CD4-positive, alpha-beta T cell (primary cell): ENCODE measurements at places on chromosomes 13 and 19.
A peak's percentile ranks its signal among the peaks of the same experiment; 100 is the strongest.

DNA sequence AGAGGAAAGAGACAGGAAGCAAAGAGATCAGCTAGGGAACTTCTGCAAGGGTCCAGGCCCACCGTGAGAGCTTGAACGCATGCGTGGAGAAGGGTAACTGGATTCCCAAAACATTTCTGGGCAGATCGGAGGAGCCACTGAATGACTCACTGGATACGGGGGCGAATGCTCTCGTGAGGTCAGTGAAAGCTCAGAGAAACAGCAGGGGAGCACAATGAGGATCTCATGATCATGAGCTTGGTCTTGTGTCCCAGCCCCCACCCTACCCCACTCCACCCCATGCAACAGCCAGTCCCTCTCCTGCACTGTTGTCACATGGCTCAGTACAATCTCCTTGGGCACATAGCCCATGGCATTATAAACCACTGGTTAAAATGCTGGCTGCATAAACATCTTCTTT, 40.6 kb downstream of the DCLK1 start:
- no peak for DNase-seq

GRCh38 chr19:3053780-3054179, 8.5 kb downstream of the TLE5 start:
- no peak for DNase-seq

DNA sequence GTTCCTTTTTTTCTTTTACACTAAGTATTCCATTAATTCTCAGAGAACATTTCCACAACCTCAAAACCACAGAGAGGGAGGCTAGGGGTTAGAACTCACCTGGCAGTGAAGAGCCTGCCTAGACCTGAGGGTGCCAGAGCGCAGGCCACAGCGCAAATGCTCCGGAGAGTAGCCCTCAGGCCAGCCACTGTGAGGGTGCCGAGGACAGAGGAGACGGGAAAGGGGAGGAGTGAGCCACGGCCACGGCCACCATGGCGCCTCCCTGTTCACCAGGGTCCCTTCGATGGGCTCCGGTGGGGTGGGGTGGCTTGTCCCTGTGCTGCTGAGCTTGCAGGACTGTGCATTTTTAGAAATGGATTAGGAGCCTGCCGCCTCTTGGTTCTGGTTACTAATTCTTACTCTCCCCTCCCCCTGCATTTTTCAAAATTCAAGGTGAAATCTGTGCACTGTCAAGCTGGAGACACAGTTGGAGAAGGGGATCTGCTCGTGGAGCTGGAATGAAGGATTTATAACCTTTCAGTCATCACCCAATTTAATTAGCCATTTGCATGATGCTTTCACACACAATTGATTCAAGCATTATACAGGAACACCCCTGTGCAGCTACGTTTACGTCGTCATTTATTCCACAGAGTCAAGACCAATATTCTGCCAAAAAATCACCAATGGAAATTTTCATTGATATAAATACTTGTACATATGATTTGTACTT, 58.8 kb downstream of the GGACT start:
- no peak for DNase-seq

GRCh38 chr13:93378184-93378583, 151.6 kb downstream of the GPC6 start:
- DNase-seq = no peak

DNA sequence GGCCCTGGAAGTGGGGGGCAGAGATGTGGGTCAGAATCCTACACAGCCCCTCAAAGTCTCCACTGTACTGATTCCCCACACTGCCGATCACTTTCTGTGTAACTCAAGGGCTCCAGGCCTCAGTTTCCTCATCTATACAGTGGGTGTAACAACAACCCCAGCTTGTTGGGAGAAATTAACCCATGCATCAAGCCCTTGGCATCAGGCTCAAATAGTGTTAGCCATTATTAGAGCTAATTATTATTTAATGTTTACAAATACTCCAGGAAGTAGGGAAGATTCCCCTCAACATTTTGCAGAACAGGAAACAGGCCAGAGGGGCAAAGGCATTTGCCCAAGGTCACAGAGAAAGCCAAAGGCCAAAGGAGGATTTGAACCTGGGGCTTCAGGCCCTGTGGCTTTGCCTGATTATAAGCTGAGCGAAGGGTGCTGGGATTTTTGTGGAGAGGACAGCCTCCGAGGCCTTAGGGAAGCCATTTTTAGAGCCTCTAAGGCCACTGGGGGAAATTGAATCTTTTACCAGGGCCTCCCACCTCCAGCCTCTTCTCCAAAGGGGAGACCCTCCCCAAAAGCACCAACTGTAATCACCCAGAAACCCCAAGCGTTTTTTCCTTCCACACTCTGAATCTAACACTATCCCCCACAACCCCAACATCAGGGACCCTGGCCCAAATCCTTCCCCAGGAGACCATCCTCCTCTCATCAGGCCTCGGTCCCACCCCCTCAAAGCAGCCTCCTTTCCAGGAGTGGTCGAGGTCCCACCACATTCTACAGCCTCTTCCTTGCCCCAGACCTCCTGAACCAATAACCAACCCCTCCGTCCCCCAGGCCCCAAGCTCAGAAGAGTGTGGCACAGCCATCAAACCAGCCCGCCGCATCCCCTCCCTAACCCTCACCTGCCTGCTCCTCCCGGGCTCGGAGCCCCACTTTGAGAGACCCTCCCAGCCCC, 1.1 kb downstream of the FKBP8 start:
- no peak for DNase-seq

GRCh38 chr13:75762076-75762937, 126.2 kb downstream of the LMO7 start:
- peak; percentile 4 for DNase-seq

- no peak for DNase-seq
These were observed 20.3 kb downstream of the FLT1 start for GRCh38 chr13:28474491-28475134.

DNA sequence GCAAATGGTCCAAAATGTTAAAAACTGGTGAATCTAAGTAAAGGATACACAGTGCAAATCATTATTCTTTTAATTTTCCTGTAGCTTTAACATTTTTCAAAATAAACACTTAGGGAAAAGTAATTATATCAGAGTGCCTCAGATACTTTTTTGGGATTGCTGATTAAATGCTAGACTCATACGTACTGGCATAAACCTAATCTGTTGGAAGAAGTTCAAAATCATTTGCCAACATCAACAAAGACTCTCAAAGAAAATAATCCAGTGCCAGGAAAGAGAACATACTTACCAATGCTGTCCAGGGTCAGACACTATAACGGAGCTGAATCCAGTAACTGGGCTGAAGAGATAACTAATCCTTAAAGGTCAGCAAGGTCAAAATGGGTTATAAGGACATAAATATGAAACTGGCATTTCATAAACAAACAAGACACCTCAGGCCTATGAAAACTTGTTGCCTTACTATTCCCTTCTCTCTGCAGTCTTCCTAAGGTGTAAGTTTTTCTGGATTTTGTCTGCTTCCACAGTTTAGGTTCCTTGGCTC, 3.3 kb upstream of the ZNF420 start:
- no peak for DNase-seq

GRCh38 chr19:16420781-16421386, 50.9 kb downstream of the EPS15L1 start:
- DNase-seq = no peak

GRCh38 chr13:39781381-39781780, 125.9 kb downstream of the COG6 start:
- DNase-seq = no peak

DNA sequence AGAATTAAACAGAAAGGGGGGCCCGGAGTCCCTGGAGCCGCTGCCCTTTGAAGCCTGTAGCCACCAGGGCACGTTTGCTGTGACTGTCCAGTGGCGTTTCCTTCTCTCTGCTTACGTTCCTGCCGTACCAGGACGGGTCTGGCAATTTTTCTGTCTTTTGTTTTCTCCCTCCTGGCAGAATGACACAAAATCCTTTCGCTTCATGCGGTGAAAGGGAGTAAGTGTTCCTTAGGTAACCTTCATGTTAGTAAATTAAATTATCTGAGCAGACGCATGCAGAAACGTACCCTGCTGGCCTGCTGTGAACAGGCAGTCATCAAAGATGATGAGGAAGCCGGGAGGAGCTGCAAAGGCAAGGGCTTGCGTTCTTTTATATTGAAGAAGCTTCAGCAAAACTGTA, 299.3 kb upstream of the ARGLU1 start:
- DNase-seq = no peak

- DNase-seq = no peak
These were observed 12.2 kb downstream of the ZSCAN22 start for GRCh38 chr19:58338825-58339558.

GRCh38 chr13:40519637-40520036, 146.8 kb downstream of the FOXO1 start:
- DNase-seq = no peak

DNA sequence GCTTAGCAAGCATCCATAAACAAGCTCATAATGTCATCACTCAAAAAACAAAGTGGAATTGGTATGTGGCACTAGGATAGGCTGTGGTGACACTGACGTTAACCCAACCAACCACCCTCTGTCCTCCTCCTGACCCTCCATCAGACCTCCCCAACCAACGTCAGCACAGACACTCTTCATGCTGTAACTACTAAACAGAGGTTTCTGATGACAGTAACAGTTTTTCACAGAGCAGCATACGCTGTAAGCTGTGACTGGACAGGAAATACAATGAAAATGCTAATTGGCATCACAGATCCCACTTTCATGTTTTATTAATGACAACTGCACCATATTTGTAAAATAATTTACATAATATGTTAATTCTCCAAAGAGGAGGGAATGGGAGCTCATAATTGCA, 238.0 kb downstream of the IRS2 start:
- DNase-seq = no peak

DNA sequence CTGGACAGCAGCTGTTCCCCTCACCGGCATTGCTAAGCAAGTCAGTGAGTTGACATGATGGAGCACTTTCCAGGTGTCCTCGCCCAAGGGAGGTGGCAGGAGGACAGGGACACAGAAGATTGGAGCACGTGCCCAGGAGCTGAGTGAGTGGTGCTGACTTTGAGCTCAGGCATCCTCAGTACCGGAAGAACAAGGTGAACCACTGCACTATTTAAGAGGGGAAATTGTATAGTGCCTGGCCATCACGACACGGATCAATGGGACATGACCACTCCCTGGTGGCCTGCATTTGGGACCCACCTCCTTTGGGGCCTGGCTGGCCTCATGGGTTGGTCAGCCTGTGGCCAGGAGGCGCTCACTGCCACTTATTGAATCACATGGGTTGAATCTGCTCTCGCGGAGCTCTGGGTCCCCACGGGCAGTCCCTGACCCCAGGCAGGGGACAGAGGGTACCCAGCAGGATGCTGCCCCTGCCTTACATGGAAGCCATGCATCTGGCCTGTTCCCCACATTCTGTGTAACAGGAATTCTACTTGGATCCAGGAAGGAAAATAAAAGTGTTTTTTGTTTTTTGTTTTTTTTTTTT, 206.9 kb upstream of the ZNF536 start:
- DNase-seq = no peak

GRCh38 chr13:24217601-24218281, 57.2 kb downstream of the SPATA13 start:
- no peak for DNase-seq

DNA sequence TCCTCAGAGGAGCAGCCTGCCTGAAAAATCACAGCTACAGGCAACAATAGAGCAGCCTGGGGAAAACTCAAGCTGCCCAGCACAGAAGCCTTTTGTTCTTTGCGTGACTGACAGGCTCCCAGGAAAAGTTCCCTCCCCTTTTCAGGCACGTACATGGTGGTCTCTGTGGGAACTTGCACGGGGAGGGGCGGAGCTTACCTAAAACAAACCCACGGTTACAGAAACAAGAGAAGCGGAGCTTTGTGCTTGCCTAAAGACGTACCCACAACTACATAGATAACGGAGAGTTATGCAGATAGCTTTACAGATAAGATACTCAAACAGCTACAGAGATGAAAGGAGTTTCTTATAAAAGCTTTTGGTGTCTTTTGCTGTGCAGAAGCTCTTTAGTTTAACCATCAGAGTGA, 11.4 kb downstream of the ETFB start:
- DNase-seq = no peak

- no peak for DNase-seq
These were observed 187.5 kb upstream of the GPC6 start for GRCh38 chr13:93039131-93039530.

- peak; percentile 73 for DNase-seq
These were observed at the start of gene POLR1G for GRCh38 chr19:45406226-45407090. POLR1G (plus strand) TSS chr19:45406644; CDS start chr19:45406697, 53 bp downstream.

DNA sequence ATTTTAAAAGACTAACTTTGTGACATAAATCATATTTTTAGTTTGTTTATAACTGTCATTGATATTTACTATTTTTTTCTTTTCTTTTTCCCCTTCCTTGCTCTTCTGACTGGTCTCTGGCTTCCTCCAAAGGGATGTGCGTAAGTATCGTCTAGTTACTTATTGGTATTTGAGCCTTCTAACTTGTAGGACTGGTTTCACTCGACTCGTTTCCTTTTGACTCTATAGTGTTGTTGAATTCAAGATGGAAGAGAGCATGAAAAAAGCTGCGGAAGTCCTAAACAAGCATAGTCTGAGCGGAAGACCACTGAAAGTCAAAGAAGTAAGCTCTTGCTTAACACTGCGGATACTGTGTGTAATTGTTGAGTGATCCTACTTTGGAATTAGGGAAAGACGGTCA, 18.6 kb downstream of the HNRNPM start:
- DNase-seq = no peak

- no peak for DNase-seq
These were observed 20.5 kb downstream of the KCTD4 start for GRCh38 chr13:45180303-45180702.

DNA sequence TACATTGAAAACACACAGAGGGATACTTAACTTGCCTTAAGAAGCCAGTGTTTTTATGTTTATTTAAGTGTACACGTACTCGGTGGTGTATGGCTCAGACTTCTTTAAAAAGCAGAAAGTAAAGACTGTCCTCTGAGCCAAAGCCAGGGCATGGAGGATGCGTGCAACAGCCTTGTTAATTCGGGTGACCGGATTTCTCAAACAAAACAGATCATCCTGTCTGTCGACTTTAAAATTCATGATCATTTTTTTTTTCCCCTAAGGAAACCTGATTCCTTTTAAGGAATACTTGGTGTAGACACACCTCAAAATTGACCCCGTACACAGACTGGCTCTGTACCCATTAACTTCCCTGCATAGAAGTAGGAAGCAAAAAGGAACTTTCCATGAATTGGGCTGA, 124.7 kb upstream of the RNF113B start:
- DNase-seq = no peak

DNA sequence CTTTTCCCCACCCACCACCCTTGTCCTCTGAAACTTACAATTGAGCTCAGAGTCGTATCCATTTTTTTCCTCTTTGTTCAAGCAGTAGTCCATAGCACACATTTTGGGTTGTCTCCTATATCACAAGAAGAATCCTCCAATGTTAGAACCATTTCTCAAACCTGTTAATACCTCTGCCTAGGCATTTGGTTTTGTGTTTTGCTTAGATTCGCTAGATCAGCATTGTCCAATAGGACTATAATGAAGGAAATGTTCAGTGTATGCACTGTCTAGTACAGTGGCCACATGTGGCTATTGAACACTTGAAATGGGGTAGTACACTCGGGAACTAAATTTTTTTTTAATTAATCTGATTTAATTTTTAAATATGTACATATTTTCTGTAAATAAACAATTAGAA, 12.6 kb downstream of the DPY19L3 start:
- DNase-seq = no peak

DNA sequence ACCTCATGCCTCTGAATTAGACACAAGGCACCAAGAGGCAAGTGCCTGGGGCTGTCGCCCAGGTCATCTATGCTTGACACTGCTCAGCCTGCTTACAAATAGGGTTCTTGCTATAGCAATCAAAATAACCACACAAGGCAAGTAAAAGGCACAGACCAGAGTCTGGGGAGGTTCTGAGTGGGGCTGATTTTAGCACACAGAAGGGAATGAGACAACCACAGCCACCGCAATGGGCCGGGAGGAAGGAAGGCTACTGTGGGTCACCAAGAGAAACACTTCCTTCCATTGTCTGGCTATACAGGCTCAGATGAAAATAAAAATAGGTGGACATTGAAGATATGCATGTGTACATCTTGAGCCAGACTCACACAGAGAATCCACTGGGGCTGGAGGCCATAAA, 159.1 kb downstream of the DLEU7 start:
- DNase-seq = no peak
